ENCODE measurements at places on chromosomes 11 and 22.

DNA sequence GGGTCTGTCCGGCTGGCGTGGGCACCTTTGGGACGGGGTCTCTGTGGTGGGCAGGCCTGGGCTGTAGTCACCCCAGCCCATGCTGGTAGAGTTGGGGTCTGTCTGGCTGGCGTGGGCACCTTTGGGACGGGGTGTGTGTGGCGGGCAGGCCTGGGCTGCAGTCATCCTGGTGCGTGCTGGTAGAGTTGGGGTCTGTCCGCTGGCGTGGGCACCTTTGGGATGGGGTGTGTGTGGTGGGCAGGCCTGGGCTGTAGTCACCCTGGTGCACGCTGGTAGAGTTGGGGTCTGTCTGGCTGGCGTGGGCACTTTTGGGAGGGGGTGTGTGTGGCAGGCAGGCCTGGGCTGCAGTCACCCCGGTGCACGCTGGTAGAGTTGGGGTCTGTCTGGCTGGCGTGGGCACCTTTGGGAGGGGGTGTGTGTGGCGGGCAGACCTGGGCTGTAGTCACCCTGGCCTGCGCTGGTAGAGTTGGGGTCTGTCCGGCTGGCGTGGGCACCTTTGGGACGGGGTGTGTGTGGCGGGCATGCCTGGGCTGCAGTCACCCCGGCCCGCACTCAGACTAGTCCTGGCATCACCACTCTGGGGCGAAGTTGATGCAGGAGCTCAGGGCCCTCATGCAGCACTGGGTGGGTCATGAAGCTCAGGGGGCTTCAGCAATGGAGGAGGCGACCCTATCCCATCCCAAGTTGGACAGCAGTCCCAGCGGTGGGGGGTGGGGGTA, 19.3 kb downstream of the PRR33 start:
- no peak for DNase-seq

- DNase-seq: no peak
Measured at GRCh38 chr11:68146010-68146540, 24.9 kb upstream of the CHKA start.

DNA sequence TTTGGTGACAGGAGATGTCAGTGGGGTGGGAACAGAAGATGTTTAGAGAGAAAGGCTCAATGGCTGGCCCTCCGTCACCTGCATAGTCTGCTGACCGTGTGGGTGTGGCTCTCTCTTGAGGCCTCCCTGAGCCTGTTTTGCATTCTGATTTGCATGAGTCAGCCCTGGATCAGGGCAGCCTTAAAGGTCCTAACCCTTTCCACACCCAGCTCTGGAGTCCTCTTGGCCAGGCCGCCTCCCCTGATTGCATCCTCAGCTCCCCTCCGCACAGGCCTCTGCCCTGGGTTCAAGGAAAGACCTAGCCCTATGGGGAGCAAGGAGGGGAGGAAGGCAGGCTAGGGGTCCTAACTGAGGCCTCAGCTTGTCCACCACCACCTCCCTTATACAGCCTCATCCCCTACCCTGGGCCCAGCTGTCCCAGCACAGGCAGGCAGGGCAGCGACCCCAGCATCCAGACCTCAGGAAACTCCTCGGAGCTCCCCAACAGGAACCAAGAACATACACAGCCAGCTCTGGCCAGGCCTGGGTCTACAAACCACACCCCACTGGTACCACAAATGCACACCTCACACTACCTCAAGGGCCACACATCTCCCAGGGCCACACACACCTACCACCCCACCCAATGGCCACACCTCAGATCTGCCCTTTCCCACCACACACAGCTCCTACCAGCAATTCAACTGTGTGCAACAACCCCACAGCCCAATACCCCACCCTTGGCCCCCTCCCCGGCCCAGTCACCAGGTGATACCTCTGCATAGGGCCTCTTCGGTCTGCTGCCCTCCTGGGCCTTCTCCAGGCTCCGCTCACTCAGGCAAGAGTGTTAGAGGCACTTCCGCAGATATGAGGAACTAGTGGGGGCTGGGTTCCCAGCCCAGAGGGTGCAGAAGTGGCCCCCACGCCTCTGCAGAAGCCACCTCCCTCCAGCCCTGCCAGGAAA, 13.7 kb downstream of the ARAP1 start:
- DNase-seq: no peak

- no peak for DNase-seq
Measured at GRCh38 chr11:9693801-9694553, 30.1 kb downstream of the SWAP70 start.

GRCh38 chr11:130022799-130023198, 20.2 kb upstream of the PRDM10 start:
- DNase-seq: no peak

Measured in fibroblast of skin of left biceps (primary cell).